Stimulated activated CD4-positive, alpha-beta T cell treated with anti-CD3 and anti-CD28 coated beads, Interleukin-1b, Interleukin-23, amount 100 ng/mL, for 1 hour (primary cell): ENCODE measurements at places on chromosomes 2 and 18.

DNA sequence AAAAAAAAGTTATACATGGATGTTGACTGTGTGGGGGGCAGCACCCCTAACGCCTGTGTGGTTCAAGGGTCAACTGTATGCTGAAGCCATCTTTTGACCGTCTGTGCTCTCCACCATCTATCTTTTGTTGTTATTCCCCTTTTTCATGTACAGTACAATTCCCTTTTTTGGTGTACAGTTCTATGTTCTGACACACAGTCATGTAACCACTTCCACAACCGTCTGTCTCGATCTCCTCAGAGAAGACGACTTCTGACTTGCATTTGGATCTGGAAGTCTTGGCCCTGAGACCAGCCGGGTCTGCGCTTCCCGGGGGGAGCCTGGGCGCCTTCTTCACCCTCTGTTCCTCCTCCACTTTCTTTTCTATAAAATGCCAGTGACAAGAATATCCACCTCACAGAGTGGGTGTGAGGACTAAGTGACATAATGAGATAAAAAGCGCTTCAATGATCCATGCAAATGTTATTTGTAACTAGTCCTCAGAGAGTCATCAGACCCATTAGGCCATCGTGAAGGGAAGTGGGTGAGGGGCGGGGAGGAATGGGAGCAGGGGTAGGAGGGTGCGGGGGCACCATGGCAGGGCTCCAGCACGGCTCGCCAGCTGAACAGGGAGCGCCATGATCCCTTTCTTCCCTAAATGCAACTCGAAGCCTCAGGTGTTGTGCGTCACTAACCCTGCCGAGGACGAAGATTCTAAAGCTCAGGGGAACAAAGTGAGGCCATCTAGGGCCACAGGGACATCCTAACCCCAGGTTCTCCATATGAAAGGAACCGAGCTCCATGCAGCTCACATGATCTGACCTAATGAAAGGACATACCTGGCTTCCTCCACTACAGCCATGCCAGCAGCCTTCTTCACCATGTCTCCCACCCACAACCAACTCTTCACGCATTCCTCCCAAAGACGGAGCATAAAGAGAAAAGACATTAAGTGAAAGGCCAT lies 16.6 kb downstream of the ADCY3 start:
- no peak for DNase-seq

DNA sequence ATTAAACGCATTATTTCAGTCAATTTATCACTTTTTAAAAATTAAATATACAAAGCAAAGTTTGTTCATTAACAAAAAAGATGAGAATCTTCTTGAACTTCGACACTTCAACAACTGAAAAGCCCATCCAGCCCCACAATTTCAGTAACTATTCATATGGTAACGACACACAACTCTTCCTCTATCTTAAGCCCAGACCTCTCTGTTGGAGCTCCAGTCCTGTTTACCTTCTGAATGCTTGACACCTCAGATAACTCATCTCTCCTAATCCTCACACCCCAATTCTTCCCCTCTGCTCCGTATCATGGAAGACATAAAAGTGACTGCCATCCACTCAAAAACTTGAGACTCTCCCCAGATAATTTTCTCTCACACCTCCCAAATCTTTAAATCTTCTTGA lies 12.6 kb downstream of the USP37 start:
- no peak for DNase-seq

DNA sequence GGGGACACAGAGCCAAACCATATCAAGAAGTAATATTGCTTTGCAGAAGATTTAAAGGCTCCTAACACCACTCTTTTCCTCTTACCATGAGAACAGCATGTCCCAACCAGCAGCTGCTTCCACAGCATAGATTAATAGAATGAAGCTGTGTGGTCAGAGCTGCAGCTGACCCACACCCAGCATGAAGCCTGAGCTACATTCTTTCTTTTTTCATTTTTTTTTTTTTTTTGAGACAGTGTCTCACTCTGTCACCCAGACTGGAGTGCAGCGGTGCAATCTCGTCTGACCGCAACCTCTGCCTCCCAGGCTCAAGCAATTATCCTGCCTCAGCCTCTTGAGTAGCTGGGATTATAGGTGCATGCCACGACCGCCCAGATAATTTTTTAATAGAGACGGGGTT lies 289.8 kb downstream of the RAD51AP2 start:
- no peak for DNase-seq

DNA sequence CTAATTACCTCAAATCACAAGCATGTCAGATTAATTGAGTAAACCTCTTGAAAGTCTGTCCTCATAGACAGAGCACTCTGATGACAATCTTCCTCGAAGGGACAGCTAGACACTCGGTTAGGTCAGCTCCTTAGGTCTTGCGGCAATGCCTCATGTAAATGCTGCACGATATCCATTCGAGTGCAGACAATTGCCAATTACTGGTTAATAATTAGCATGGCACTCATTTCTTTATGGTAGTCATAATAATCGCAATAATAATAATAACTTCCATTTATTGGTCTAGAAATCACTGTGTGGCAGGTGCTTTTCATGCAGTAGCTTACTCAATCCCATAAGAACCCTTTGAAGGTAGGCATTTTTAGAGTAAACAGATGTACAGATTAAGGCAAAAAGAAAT lies 44.7 kb upstream of the DSC1 start:
- DNase-seq, result no peak

DNA sequence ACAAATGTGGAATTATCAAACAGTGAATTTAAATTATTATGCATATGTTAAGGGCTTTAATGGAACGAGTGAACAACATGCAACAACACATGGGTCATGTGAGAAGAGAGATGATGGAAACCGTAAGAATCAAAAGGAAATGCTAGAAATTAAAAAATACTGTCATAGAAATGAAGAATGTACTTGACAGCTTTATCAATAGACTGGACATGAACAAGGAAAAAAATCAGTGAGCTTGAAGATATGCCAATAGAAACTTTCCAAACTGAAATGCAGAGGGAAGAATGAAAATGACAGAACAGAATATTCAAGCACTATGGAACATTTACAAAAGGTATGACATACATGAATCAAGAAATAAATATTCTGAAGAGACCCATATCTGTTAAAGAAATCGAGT lies 117.7 kb upstream of the KCNJ3 start:
- no peak for DNase-seq

- DNase-seq, result no peak
Observed at GRCh38 chr2:146270618-146271017, 1574.2 kb upstream of the ACVR2A start.

DNA sequence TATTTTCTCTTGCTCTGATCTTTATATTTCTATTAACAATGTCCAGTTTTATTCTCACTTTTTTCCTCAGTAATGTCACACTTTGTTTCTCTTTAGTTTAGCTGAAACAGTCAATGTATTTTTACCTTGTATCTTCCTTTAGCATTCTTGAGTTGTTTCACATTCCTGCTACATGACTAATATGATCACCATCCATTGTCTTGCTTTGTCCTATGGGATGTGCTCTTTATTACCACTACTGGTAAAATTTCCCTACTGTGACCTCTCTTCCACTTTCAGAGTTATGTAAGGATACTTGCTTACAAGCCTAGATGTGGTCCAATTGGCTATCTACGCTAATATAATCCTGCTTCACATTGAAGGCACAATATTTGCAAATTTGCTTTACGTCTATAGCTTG lies 457.9 kb downstream of the PIK3C3 start:
- no peak for DNase-seq

- no peak for DNase-seq
Observed at GRCh38 chr2:191312662-191313061, 67.5 kb downstream of the MYO1B start.

GRCh38 chr2:217986256-217986961 lies 16.4 kb downstream of the TNS1 start:
- DNase-seq, result no peak

DNA sequence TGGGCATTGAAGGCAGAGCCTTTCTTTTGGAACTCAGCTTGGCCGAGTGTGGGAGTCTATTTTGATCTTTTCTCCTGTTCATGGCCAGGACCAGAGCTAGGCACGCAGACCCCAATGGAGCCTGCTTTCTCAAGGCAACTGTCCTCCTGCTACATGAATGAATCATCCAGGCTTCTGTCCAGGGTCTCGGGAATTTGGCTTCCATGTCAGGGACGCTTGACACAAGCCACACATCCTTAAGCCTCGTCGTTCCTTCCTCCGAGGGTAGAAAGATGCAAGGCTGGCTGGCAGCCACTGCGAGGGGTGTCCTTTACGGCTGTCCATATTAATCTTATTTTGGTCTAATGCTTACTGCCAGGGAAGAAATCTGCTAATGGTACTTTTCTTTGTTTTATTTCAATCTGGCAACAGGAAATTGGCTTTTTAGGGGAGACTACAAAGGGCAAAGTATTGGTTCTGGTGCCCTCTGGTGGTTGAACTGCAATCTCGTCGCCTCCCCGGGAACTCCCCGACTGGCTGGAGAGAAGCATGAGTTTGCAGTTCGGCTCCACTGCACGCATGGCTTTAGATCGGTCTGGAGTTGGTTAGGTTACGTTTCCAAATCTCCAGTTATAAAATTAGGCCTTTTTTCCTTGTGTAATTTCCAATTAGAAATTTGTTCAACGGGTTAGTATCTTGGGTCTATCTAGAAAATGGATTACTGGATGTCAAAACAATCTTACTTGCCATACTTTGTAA lies 135.2 kb downstream of the ALPK2 start:
- peak; percentile 48 for DNase-seq

GRCh38 chr18:78721981-78722380 lies 257.6 kb upstream of the SALL3 start:
- no peak for DNase-seq

- no peak for DNase-seq
Observed at GRCh38 chr2:207422380-207422779, 107.4 kb upstream of the CREB1 start.

- no peak for DNase-seq
Observed at GRCh38 chr2:238667008-238667407, 180.9 kb upstream of the TWIST2 start.

- no peak for DNase-seq
Observed at GRCh38 chr18:34760444-34760843, 50.3 kb downstream of the DTNA start.

GRCh38 chr2:135870571-135870970 lies 5.7 kb downstream of the MCM6 start:
- no peak for DNase-seq

DNA sequence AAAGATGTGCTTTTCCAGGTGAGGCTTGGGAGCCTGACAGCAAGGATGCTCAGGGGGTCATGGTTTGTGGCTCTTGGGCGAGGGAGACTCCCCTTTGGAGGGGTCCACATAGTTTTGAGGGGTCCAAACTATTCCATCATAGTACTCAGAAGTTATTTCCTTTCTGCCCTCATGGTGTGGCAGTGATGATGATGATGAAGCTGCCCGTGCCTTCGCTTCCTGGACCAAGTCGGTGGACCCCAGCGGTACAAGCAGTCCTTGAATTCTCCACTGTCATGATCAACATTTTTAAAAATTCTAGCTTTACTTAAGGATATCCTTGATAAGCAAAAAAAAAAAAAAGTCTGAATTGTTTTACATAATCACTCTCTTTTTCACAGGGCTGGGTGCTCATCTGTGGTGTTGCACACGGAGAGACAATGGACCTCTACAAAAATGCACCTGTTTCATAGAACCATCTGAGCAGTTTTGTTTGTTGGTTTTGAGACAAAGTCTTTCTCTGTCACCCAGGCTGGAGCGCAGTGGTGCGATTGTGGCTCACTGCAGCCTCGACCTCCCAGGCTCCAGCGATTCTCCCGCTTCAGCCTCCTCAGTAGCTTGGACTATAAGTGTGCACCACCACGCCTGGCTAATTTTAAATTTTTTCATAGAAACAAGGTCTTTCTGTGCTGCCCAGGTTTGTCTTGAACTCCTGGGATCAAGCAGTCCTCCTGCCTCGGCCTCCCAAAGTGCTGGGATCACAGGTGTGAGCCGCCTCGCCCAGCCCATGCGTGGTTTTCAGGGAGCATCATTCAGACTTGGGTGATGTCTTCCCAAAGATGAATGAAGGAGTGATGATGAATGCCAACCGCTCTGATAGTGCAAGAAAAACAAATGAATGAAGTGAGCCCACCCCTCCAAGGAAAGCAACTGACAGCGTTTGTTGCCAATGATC lies 271.4 kb upstream of the HDAC4 start:
- no peak for DNase-seq

- DNase-seq, result no peak
Observed at GRCh38 chr2:15667809-15668556, 76.3 kb downstream of the DDX1 start.

GRCh38 chr2:44928483-44929158 lies 12.9 kb upstream of the SIX3 start:
- DNase-seq, result no peak

GRCh38 chr18:74351354-74351753 lies 35.7 kb downstream of the C18orf63 start:
- DNase-seq, result no peak

- no peak for DNase-seq
Observed at GRCh38 chr2:181438261-181438660, 18.9 kb upstream of the ITGA4 start.

GRCh38 chr18:25985707-25986394 lies 104.6 kb downstream of the SS18 start:
- DNase-seq, result no peak

DNA sequence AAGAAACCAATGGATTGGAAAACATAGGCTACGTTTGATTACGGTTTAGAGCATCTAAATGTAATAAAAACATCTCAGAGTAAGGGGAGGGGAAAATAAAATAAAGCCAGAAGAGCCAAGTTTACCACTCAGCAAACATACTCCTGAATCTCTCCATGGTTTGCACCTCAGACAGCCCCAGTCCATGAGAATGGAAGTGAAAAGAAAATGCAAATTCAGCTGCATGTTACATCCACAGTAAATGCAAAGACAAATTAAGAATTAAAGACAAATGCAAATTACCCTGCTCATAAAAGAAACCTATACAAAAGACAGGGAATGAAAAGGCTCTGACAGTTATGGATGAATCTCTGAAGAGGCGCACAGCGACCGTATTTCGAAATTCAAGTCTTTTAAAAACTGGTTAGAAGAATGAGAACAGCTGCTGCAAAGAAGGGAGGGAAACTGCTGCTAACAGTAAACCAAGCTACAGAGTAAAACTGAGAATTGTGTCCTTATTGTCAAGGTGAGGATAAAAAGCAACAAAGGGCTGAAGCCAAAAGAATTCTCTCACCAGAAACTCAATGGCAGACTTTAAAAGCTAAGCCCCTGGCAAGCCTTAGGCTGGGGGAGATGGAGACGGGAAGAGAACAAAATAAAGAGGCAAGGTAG lies 197.9 kb upstream of the ACVR2A start:
- DNase-seq, result no peak
